ENCODE measurements at places on chromosomes 5 and 9.
A peak's percentile ranks its signal among the peaks of the same experiment; 100 is the strongest.

DNA sequence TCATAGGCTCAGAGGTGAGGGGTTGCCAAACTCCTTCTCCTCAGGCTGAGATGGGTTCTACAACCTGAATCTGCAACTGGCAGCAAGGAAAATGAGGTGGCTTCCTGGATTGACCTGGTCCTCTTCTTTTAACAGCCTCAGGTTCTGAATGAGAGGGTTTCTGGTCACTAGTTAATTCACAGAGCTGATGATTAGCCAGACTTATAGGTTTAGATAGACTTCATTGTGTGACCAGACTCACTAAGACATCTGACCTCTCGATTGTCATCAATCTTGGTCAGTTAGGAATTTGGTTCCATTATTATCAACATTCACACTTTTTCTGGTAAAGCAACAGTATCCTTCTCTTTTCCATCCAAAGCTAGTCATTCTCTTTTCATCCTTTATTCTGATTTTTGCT, 257.9 kb downstream of the PAPPA start:
- DNase-seq, result no peak

GRCh38 chr9:115672477-115673316, 480.9 kb upstream of the PAPPA start:
- peak; percentile 99 for DNase-seq

DNA sequence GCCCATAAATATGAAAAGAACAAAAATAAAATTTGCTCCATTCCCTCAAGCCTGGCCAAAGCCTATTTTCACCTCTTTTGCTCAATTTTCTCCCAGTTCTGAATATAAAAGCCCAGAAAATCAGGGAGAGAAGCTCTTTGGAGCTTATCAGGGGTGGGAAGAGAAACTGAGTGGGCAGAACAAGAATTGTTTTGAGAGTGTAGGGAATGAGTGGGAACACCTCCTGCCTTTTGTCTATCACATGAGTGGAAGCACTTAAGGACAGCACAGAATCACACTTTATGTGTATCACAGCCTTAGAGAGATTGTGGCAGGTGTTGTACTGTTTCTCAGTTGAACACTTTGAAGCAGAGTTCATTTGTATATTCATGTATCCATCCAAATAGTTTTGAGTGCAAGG, 139.2 kb upstream of the HMHB1 start:
- no peak for DNase-seq

- DNase-seq, result no peak
Measured at GRCh38 chr5:113085880-113086409, 109.3 kb downstream of the DCP2 start.

- peak; percentile 9 for DNase-seq
Measured at GRCh38 chr5:120228262-120229031, 235.7 kb upstream of the PRR16 start.

- DNase-seq, result no peak
Measured at GRCh38 chr5:40606077-40606765, 73.5 kb upstream of the PTGER4 start.

GRCh38 chr5:75053304-75054133, 1.2 kb upstream of the GCNT4 start:
- peak; percentile 82 for DNase-seq

DNA sequence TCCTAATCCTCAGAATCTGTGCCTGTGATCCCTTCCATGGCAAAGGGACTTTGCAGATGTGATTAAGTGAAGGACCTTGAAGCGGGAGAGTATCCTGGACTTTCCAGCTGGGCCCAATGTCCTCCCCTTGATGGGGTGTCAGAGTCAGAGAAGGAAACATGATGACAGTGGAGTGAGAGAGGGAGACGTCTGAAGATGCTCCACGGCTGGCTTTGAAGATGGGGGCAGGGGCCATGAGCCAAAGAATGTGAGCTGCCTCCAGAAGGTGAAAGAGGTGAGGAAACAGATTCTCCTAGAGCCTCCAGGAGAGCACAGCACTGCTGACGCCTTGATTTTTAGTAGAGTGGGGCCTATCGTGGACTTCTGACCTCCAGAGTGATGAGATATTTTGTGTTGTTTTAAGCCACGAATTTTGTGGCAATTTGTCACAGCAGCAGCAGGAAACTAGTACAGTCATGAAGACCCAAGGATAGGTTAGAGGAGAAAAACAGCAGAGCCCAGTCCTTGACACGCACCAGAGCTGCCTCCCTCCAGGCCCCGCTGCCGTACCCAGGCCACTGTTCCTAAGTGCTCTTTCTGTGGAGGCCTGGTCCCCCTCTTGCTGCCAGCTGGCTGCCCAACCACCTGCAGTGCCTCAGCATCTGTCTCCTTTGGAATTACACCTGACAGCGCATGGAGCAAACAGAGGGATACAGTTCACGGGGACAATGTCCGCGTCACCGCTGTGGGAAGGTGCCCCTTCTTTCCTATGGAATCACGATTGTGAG, 78.1 kb downstream of the MACROH2A1 start:
- DNase-seq, result no peak

GRCh38 chr5:79172269-79172668, 60.7 kb downstream of the BHMT start:
- no peak for DNase-seq

DNA sequence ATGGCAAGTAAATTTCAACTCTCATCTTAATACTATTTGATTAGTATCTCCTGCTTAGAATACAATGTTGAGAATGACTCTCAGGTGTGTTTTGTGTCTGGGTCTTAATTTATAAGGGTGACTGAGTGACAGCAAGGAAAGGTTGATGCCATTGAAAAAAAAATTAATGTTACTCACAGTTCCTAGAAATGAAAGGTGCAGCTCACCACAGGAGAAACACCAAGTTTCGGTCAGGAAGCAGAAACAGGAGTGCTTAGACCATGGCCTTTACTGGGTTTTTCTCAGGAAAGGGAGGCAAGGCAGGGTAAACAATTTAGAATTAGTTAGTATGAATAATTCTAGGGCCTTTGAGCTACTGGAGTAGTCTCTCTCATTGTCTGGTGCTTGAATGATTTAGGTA, 159.2 kb upstream of the C9orf72 start:
- DNase-seq, result no peak

GRCh38 chr5:10546186-10546585, 17.7 kb upstream of the ANKRD33B start:
- no peak for DNase-seq

GRCh38 chr9:82894961-82895821, 167.8 kb downstream of the RASEF start:
- no peak for DNase-seq

- DNase-seq, result peak; percentile 17
Measured at GRCh38 chr5:35248843-35249780, 18.8 kb upstream of the PRLR start.

GRCh38 chr5:90932052-90932699, 373.6 kb downstream of the ADGRV1 start:
- DNase-seq, result peak; percentile 63

- no peak for DNase-seq
Measured at GRCh38 chr5:180801596-180802324, 846 bp downstream of the MGAT1 start.

DNA sequence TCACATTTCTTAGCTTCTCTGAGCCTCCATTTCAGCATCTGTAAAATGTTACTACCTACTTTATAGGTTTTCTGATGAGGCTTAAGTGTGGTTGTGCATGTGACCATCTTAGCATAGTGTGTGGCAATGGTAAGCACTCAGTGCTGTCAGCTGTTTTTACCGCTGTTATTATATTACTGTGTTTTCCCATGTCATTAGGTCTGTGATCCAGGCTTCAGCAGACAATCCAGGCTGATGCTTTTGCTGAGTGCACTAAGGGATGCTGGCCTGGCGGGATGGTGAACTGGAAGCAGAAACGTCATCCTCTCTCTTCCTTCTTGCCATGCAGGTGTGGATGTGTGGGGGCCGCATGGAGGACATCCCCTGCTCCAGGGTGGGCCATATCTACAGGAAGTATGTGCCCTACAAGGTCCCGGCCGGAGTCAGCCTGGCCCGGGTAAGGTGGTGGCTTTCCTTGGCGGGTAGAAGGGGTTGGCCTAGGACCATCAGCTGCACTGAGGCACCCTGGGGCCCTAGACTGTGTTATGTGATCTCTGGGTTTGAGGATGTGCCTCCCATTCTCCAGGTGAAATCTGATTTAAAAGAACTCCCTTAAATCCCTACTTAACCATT, 41.9 kb upstream of the SAP30L start:
- no peak for DNase-seq

DNA sequence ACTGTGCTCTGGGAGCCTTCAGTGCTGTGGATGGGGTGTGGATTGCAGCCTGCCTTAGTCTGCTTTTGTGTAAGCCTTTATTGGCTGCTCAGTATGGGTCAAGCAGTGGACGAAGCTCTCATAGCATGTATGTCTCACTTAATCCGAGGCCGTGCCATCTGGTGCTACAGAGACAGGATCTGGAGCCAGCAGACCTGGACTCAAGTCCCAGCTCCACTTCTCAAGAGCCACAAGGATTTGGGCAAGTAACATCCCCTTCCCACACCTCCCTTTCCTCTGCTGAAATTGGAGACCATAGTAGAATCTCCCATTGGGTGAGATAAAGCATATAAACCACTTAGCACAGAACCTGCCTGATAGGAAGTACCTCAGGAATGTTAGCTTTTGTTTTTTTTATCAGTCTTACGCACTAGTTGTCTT, 23.4 kb upstream of the LECT2 start:
- DNase-seq, result no peak

DNA sequence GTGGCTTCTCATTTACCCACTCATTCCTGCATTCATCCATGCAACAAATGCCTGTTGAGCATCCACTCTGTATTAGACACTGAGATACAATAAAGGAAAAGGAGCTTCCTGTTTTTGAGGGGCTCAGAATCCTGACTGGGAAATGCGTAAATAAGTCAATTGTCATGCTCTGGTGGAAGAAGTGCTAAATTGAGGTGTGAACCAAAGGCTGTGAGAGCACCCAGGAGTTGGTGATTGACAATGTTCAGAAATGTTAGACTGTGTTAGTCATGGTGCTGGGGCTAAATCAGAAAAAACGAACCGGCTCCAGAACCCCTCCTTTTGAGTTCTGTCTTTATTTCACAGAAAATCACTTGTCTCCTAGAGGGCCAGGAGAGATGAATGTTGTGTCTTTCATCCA, 558.6 kb upstream of the SGCD start:
- DNase-seq, result no peak

GRCh38 chr9:6793203-6793602, 35.4 kb downstream of the KDM4C start:
- DNase-seq, result no peak

Data from ELR (cell line).